Activated T-cell treated with anti-CD3 and anti-CD28 coated beads, Interleukin-2, amount 50 U/mL, for 4 hours (primary cell): ENCODE measurements at places on chromosomes 1 and 21.

DNA sequence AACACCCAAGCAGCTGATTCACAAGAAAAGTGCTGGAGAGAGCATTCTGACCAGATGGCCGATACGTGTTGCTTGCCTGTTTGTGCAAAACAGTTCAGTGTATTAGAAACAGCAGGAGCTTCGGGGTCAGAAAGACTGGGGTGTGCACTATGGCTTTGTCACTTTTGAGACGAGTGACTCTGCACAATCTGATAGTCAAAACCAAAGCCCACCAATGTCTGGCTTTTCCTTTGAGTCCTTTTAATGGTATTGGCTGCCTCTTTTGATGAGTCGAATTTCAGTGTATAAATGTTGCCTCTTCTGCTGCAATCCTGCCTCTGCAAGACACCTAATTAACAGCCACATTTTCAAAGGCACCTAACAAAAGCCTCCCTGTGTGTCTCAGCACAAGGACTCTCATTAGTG lies 444.6 kb downstream of the AJAP1 start:
- no peak for DNase-seq

DNA sequence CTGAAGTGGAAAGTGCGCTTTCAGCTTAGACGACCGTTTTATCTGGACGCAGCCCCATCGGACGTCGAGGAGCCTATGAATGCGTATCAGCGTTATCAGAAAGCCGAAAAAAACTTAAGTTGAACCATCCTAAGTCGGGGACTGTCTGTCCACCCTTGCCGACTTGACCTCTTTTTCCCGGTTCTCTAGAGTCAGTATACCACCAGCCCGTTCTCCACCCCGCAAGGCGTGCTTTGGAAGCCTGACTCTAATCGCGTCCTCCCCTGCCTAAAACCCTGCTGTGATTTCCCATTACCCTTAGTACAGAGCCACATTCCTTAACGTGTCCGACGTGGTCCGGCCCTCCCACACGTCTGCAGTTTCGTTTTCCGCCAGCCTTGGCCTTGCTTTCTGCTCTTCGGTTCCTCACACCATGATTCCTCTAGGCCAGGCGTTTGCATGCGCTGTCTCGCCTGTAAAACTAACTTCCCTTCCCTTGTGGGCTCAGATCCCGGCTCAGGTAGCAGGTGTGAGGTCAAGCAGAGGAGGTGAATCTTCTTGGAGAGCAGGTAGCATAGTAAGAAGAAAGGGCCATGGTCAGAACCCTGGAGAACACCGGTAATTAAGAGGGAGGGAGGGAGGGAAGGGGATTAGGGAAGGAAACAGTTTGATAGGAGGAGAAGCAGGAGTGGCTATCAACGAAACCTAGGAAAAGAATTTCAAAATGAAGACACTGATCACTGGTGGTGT lies 865 bp downstream of the ADPRS start:
- DNase-seq = no peak

DNA sequence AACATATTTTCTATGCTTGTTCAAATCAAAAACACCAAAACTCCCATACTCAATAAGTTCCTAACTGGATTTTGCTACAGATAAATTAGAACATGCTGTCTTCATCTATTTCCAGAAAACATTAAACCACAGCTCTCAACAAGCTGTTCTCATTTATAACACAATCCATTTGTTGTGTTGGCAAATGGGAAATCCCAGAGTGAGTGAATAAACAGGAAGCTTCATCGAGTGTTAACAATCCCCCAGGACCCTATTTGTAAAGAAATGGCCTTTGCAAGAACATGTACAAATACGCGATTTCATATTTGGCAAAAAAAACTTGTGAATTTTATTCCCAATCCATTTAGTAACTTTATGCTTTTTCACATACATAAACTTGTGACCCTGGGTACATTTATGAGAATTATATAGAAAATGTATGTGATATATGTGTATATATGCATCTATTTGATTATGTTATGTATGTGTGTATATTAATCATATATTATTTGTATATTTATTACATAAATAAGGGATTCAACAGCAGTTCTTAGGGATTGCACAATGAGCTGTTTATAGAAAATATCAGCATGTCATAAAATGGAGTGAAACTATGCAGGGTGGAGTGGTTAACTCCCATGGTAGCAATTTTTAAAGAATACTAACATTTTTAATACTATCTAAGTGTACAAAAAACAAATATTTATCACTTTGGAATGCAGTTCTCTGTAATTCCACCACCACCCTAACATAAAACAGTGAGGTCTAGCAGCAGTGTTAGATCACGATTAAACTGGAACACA lies 160.0 kb downstream of the NEGR1 start:
- DNase-seq = no peak

DNA sequence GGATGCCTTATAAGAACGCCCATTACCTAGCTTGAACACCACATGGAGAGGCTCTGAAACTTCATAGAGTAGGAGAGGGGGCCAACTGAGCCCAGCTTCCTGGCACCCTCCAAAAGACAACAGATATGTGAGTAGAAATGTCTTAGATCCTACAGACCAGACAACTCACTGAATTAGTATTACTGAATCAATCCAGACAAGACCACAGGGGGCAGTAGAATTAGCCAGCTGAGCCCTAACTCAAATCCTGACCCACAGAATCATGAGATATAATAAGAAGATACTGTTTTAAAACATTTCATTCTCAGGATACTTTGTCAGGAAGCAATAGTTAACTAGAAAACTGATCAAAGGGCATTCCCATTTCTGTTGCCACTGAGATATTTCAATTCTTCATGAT lies 45.8 kb upstream of the C1orf21 start:
- no peak for DNase-seq

GRCh38 chr1:217149791-217150190 lies 426.6 kb upstream of the ESRRG start:
- DNase-seq = no peak
